Amniotic stem cell (primary cell): ENCODE measurements at places on chromosomes 16 and 17.

DNA sequence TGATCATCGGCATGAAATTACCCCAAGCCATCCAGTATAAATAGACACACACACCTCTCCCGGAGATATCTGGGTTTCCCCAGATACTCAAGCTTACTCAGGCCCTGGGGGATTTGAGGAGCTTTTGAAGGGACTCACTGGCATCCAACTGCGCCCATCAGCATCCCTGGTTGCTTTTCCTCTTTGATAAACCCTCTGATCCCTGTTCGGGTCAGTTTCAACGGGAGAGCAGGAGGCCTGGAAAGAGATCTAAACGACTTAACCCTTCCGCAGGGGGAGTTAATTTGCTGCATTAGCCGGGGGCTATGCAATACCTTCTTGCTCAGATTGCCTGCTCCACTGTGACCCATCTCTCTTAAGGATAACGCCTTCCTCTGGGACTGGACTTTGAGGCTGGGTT lies 76.6 kb downstream of the MAF start:
- DNase-seq, result no peak

GRCh38 chr17:82924214-82924613 lies 84.4 kb upstream of the ZNF750 start:
- no peak for DNase-seq

- DNase-seq, result peak; percentile 20
These were observed 11.0 kb downstream of the P3H4 start for GRCh38 chr17:41800601-41801373.

GRCh38 chr17:3667366-3668278 lies 756 bp downstream of the TAX1BP3 start:
- DNase-seq, result peak; percentile 91

DNA sequence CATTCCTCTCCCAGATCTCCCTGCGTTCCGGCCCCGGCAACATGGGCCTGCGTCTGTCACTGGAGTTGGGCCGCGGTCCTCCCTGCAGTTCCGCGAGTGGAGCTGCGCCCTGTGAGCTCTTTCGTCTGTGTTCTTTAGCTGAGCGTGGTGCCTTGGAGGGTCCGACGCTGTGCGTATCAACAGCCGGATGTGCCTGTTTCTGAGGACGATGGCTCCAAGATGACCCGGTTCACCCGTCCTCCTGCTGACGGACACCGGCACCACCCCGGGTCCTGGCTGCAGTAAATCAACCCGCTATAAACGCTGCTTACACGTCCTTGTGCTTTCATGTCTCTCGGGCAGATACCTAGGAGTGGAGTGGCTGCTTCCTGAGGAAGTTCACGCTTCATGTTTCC lies 44.8 kb upstream of the GNG13 start:
- no peak for DNase-seq
